Right cardiac atrium (tissue), 5 donors: ENCODE measurements at places on chromosomes 5 and 9. TPM values are rescaled to one million over a fixed set of nuclear protein-coding genes. Genes with fewer than 3 reads are reported as not detected.

Gene STC2
- 11.7 TPM for polyA plus RNA-seq

Gene PHF24
- 0.07 TPM for polyA plus RNA-seq

Gene HMMR
- polyA plus RNA-seq, result 0.34 TPM

Gene SLC46A2
- 0.02 TPM for polyA plus RNA-seq

Gene LMX1B
- 0.81 TPM for polyA plus RNA-seq

Gene DOLK
- 9.6 TPM for polyA plus RNA-seq

Gene PCDHB7
- polyA plus RNA-seq, result 0.57 TPM

Gene TNC
- 2.5 TPM for polyA plus RNA-seq

Gene PDE8B
- polyA plus RNA-seq, result 15.1 TPM

Gene INSYN2B
- 0.20 TPM for polyA plus RNA-seq

Gene CLIC3
- polyA plus RNA-seq, result 6.2 TPM

Gene SHISAL2B
- polyA plus RNA-seq, result not detected

DNA sequence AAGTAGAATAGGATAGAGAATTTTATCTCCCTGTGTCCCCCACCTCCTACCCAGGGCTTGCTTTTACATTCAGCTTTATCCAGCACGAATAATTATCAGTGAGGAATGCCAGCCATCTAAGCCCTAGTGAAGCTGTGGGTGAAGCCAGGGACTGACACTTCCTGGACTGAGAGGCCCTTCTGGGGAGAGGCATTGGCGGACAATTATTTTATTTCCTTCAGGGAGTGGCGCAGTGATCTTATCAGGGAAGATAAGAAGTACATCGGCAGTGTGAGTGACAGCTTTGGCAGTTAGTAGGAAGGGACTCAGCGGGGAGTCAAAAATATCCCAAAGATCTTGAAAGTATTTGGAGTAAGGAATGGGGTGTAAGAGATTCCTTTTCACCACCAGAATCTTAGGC is 34.9 kb upstream of the RPS23 start:
- peak; percentile 55 for DNase-seq

DNA sequence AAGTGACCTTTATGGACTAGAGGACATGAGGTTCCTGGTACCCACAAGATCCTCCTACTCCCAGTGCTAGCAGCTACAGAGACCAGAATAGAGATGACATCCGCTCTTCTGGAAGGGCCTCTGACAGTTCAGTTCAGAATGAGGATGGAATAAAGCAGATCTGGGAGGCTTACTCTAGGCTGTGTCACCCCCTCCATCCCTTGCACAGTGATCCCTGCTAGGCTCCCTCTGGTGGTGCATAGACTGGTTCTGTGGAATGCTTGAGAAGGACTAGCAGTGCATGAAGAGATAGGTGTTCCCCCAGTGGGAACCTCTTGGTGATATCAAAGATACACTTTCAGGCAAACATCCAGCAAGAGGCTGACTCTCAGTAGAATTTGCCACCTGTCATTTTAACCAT is 83.0 kb downstream of the NPR3 start:
- no peak for DNase-seq

DNA sequence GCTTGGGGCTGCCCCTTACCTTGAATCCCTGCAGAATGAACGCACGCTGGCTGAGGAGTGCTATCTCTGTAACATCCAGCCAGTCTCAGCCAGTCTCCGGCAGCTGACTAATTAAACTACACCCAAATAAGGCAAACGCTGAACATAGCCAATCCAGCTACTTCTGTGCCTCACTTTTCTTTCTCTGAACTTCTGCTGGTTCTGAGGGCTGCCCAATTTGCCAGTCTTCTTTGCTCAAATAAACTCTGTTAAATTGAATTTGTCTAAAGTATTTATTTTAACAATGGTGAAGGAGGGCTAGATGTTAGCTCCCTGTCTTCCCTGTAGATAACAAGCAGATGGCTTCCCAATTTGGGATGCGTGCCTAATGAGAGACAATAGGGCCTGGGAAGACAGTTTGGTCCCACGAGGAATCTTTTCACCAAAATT is 154.0 kb upstream of the NFIL3 start:
- DNase-seq, result no peak

DNA sequence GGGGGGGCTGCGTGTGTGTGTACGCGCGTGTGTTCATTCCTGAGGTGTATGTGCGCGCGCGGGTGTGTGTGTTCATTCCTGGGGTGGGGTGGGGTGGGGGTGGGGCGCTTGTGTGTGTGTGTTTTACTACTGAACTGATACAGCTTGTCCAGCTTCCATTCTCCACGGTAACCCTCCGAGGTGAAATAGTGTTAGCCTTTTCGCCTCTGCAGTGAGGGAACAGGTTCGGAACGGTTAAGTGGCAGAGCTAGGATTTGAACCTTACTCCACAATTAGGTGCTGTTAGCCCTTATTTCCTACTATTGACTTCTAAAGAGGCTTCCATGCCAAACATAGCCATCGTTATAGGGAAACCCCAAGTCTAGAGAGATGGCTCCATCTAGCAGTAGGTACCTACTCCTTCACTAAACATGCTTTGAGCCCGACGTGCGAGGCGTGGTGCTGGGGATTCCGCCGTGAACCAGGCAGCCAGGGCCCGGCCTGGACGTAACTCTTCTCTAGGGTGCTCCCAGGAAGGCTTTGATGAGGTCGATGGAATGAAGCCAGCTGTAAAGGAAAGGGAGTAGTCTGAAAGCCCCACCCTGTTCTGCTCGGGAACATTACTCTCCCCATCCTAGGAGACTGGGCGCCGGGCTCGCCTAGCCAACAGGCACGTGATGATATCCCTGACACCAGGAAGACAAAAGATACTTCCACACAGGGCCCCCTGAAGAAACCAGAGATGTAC is 782 bp upstream of the SKP1 start:
- peak; percentile 25 for DNase-seq

DNA sequence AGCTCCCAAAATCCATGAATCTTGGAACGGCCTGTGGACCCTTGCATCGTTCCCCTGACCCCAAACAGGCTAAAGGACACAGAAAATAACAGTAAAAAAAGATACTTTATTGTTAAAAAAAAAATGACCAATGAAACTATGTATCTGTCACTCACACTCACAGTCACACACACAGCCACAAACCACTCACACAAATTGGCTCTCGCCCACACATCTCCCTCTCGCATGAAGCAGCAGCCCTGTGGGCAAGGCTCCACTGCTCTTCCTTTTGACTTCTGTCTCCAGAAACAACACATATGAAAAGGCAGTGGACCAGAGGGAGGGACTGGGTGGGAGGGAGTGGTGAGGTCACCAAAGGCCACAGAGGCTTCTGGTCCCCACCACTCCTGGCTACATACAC is 56.6 kb downstream of the SLC36A1 start:
- DNase-seq, result no peak

DNA sequence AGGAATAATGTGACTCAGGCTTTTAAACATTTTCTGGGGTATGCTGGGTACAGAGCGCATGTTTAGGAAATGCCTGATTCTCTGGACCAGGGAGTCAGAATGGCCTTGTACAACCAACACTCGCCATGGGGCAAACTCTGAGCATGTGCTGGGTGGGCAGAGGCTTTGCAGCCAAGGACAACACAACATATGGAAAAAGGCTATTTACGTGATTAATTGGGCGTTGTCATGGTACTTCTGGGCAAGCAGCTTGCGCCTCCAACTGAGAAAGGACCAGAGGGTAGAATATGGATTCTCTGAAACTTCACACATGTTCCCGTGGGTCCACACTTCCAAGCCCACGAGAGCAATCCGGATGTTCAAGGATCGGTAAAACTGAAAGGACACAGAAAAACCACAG is 49.1 kb downstream of the NIPAL4 start:
- no peak for DNase-seq

DNA sequence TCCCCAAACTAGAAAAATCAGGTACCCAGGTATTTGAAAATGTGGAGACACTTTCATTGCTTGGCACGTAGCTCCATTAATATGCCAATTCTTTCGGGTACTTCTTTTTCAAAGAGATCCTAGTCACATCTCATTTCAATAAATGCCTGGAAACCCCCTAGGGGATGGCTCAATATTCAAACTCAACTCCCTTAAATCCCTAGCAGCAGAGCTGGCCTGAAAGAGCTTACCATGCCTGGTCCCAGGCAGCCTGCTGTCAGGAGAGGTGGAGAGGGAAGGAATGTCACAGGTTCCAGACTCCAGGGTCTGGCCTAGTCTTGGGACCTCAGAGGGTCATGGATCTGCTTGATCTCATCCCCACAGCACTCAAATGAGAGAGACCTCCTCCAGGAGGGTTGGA is 187.1 kb downstream of the SPOCK1 start:
- DNase-seq, result no peak

DNA sequence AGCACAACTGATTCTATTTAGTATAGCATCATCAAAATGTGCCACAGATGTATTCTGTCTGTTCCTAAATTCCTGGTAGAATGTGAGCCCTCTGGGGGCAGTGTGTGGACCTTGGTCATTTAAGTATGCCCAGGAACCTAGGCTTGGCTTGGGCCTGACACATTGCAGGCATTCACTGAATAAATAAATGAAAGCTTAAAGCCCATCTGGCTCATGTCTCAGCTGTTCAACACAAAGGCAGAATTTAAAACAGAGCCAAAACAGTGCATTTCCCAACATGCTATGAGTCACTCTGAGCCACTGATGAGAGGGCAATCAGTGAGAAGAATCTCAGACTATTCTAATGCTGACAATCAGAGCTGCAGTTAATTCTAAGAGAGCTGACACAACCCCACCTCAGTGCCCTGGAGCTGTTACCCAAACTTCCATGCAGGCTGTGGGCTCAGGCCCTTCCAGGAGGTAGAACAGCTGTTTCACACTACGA is 8.1 kb downstream of the FAM193B start:
- peak; percentile 68 for DNase-seq

DNA sequence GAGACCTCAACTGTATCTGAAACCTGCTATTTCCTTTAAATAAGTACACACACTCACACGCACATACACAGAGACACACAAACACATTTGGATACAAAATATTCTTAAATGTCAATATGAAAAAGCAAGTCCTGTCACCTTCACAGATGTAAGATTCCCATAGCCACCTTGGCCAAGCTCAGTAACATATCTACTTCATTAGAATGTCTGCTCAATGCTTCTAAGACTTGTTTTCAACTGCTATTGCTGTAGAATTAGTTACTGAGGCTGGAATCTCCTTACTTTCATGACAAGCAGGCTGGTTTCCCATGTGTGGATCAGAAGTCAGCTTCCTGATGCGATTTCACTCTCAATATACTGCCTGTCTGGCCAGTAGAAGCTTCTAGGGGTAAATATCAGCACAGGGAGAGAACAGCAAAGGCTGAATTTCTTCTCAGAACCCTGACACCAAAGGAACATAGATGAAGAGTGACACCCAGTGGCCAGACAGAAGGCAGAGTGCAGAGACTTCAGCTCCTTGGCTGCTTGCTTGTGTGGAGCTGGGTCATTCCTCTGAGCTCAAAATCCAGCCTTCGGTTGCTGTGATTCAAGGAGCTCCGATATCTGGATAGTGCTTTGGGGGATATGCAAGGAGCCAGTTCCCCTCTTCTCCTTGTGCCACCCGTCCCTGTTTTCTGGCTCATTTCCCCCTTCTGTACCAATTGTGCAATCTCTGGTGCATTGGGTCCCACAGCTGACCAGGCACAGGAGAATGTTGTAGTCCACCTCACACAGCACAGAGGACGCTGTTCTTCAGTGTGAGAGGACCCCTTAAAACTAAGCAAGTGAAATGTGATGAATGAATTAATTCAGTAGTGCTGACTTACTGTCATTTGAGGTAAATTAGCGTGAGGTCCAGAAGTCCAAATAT is 26.6 kb upstream of the ABLIM3 start:
- DNase-seq, result peak; percentile 42

- DNase-seq, result no peak
These were observed 54.1 kb upstream of the DAB2 start for GRCh38 chr5:39478863-39479262.

- DNase-seq, result no peak
These were observed 19.9 kb downstream of the CDKN2A start for GRCh38 chr9:21974343-21974721.

- peak; percentile 86 for DNase-seq
These were observed 54.6 kb upstream of the STXBP1 start for GRCh38 chr9:127557466-127557869.

- no peak for DNase-seq
These were observed 23.0 kb downstream of the SLC36A1 start for GRCh38 chr5:151470439-151470838.

- DNase-seq, result no peak
These were observed 117.0 kb downstream of the PCSK1 start for GRCh38 chr5:96316017-96316416.

DNA sequence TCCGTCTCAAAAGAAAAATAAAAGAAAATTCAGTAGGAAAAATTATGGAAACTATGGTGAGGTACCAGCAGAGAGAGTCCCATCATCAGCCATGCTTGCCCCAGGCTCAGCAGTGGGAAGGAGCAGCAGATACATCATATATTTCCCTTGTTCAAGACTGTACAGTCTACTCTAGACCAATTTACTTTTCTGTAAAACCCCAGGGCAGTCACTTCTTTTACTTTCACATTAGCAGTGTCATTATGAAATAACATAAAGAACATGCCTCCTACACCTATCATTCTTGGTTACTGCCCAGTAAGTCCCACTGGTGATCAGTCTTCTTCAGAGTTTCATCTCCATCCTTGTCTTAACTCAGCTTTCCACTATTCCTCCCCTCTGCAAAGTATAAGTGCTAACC is 1145.0 kb downstream of the MAT2B start:
- DNase-seq, result no peak

DNA sequence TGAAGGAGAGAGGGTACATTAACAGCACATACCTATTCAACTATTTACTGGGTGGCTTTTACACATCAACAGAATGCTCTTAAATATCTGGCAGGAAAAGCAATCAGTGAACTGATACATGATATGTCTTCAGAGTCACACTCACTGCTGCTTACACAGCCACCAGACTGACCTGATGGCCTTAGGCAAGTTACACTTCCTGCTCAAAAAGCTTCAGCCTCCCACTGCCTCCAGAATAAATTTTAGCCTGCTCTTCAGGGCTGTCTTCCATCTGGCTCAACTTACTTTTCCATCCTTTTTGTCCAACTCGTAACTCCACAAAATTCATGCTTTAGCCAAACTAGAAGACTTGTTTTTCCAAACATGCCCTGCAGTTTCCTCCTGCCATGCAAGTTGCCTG is 10.7 kb downstream of the LOX start:
- DNase-seq, result no peak

DNA sequence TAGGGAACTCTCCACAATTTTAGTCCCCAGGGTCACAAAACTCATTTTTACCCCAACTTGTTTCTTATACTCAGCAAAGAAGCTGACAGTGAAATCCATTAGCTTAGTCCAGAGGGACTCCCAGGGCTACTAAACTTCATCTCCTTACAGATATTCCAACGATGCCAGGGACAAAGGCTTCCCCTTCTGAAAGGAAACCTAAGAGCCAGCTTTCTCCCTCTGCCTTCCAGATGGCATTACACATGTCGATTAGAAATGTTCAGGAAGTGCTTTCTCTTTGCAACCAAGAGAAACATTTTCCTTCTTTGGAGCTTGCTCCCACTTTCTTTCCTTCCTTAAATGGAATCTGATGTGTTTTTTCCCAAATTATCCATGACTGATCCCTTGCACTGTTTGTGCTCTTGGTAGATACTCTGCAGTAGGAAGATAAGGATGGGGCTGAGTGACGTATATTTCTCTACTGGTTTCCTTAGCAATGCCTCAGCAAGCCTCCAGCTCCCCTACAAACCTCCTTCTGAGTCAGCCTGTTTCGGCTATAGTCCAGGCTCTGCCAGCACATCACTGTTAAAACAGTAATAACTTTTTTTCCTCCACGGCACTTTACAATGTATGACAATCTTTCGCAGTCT is 43.0 kb upstream of the HTR4 start:
- peak; percentile 56 for DNase-seq
